ENCODE measurements at places on chromosomes 1 and 21.

GRCh38 chr1:64960731-64961130 lies 5.6 kb downstream of the JAK1 start:
- no peak for DNase-seq

GRCh38 chr1:184469396-184469795 lies 82.6 kb downstream of the C1orf21 start:
- DNase-seq: no peak

GRCh38 chr1:67766141-67766978 lies 66.9 kb downstream of the GNG12 start:
- no peak for DNase-seq

GRCh38 chr1:119115311-119115710 lies 25.1 kb downstream of the WARS2 start:
- DNase-seq: no peak

GRCh38 chr1:100073531-100073930 lies 59.2 kb downstream of the SASS6 start:
- no peak for DNase-seq

- peak; percentile 12 for DNase-seq
Observed at GRCh38 chr1:241639623-241640148, 483 bp downstream of the CHML start.

GRCh38 chr1:232956081-232956480 lies 5.7 kb downstream of the NTPCR start:
- DNase-seq: no peak

GRCh38 chr1:56758794-56759193 lies 60.4 kb downstream of the FYB2 start:
- no peak for DNase-seq

DNA sequence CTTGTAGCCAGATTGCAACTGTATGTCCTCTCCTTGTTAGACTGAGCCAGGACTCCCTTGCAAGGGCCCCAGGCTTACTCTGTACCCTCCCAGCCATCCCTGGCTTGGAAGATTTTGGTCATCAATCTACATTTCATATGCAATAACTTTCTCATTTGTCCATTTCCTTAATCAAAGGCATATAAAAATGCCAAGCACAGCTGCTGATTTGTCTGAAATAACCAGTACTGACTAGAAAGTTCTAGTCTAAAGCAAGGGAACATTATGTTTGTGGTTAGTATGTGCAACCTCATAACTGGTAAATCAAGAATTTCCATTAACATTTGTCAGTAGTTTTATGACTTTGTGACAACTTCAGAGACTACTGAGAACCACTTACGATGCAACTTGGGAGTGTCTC lies 370.2 kb downstream of the ST6GALNAC3 start:
- DNase-seq: no peak

GRCh38 chr1:85465099-85465785 lies at the start of gene DDAH1:
TSS of gene DDAH1 (minus strand) at chr1:85465159. CDS start at chr1:85465045, 114 bp downstream.
- no peak for DNase-seq

GRCh38 chr1:109373126-109373525 lies 24.6 kb downstream of the SORT1 start:
- no peak for DNase-seq

DNA sequence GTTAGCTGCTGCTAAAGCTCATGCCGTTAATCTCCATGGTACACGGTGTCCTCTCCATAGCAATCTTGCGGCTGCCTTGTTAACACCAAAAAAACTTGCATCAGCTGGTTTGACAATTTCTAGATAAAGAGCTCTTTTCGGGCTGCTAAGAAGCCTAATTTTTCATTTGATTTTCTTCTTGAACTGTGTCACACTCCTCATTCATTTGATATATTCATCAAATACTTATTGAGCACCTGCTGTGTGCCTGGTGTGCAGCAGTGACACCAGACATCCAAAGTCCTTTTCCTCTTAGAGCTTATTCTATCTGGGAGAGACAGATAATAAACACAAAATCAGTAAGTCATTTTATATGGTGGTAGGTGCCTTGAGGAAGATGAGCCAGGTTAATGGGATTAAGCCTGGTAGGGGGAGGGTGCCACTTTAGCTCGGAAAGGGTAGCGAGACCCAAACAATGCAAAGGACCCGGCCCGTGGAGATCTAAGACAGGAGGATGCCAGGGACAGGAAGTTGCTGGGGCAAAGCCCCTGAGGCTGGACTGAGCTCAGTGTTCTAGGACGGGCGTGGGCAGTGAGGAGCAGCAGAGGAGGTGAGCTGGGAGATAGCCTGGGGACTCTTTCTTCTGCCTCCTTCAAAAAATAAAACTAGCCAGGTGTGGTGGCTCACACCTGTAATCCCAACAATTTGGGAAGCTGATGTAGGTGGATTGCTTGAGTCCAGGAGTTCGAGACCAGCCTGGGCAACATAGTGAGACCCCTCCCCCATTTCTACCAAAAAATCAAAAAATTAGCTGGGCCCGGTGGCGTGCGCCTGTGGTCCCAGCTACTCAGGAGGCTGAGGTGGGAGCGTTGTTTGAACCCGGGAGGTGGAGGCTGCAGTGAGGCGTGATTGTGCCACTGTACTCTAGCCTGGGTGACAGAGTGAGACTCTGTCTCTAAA lies 50.7 kb upstream of the LGALS8 start:
- no peak for DNase-seq

GRCh38 chr1:70966018-70966638 lies 81.5 kb downstream of the PTGER3 start:
- no peak for DNase-seq

DNA sequence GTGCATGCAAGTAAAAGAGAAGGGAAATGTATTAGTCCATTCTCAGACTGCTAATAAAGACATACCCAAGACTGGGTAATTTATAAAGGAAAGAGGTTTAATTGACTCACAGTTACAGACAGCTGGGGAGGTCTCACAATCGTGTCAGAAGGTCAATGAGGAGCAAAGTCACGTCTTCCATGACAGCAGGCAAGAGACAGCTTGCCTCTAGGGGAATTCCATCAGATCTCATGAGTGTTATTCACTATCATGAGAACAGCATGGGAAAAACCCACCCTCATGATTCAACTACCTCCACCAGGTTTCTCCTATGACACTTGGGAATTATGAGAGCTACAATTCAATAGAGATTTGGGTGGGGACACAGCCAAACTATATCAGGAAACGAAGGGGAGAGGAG lies 8.1 kb downstream of the KRTAP21-3 start:
- no peak for DNase-seq

DNA sequence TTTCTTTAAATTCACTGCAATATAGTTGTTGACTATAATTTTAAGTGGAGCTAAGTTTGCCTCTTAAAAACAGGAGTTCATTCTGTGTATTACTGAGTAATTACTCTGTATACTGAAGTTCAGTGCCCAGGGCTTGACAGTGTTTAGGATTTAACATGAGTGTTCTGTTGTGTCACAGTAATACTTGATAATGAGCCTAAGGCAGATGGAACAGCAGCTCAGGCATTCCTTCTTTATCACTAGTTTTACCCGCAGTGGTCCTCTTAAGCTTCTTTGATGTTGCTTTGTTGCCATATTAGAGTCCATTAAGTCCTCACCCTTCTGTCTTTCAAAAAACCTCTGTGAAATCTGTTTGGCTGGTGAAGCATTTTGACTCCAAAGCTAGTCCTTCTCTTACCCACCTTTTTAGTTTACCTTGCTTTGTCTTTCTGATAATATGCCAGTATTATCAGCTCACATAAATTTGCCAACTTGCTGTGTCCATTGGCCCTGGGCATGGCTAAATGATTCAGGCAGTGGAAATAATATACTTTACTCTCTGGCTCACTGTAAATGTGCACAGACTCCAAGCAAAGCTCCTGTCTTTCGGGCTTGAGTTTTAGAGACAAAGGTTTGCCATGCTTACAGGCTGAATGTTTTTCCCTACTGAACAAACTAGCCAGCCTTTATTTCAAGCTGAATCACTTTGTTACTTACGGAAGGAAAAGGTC lies 17.7 kb downstream of the HIPK1 start:
- no peak for DNase-seq

- DNase-seq: no peak
Observed at GRCh38 chr1:150477733-150478132, 9.5 kb upstream of the TARS2 start.

DNA sequence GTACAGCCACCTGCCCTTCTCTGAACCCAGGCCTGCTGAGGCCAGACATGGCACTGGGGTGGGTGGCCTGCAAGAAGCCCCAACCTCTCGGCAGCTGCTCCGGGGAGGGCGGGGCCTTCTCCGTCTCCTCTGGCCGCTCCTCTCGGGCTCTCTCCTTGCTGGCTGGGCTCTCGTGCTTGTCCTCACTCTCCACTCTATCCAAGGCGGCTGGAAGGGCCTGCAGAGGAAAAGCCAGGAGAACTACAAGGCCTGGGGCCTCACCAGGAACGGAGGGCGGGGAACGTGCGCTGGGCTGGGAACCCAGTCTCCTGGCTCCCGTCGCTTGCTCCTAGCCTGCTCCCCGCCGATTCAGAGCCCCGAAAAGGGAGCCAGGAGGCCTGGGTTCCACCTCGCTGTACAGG lies 59.1 kb downstream of the CHD5 start:
- no peak for DNase-seq

DNA sequence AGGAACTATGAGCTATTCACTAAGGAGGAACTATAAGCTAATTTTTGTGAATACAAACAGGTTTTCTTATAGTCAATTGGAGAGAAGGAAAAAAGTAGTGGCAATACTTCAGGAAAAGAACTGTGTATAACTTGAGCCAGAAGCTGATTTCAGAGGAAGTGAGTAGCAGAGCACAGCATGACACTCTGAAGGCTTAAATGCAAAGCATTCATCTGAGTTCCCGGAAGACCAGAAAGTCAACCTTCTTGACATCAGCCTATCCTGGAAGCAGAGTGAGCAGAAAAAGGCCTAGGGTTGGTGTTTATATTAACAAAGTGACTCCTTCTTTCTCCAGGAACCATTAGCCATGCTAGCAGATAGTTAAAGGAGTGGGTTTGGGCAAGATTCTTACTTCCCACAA lies 545.2 kb downstream of the MRPL39 start:
- DNase-seq: no peak

GRCh38 chr1:203888807-203889251 lies 27.4 kb downstream of the SNRPE start:
- no peak for DNase-seq

DNA sequence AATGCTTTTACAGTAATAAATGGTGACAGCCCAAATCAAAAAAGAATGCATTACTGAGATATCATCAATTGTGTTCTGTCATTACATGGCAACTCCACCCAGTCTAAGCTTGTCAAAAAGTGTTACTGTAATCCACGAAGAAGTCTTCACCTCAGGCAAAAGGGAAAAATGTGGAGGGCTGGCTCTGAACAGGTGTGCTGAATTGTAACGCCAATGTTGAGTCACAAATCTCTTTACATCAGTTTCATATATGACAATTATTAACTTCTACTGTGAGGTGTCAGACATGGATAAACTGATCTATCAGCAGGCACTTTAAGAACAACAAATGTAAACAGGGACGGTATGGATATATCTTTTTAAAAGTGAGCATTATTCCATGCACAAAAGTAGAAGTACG lies 98.5 kb upstream of the DMRTA2 start:
- DNase-seq: no peak

DNA sequence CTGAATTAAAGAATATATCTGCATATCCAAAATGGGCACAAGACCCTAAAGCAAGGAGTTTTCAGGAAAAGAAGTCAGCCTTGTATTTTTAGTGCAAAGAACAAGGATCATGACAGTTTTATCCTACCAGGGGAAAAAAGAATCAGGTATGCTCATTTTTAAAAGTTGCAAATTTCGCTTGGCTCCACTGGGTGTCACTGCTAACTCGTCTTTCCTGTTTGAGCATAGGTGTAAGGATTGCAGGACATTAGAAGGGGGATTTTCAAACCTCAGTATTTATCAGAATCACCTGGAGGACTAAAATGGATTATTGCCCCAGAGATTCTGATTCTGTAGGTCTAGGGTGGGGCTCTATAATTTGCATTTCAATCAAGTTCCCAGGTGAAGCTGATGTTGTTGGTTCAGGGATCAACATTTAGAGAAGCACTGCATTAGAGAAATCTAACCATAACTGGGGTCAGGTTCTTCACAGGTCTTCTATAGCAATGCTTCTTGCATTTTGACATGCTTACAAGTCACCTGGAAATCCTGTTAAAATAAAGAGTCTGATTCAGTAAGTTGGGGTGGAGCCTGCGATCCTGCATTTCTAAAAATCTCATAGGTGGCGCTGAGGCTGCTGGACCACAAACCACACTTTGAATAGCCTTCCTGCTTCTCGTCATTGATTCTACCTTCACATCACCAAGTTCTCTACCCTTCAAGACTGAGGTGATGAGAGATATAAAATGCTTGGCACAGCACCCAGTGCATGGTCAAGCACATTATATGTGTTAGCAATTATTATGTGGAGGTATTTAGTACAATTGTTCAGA lies 39.6 kb downstream of the NUF2 start:
- DNase-seq: no peak

DNA sequence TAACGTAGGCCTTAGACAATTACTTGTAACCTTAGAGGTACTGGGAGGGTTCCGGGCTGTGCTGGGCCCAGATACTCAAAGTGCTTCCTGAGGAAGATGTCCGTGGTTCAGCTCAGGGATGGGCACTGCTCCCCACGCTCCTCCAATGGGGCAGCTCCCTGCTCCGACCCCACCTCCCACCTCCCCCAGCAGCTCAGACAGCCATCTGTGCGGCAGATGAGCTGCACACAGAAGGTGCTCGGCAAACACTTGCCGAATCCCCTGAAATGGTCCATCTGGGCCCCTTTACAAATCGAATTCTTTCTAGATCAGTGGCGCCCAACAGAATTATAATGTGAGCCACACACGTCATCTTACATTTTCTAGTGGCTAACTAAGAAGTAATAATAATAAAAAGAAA lies 242.4 kb upstream of the RAB4A start:
- DNase-seq: no peak

DNA sequence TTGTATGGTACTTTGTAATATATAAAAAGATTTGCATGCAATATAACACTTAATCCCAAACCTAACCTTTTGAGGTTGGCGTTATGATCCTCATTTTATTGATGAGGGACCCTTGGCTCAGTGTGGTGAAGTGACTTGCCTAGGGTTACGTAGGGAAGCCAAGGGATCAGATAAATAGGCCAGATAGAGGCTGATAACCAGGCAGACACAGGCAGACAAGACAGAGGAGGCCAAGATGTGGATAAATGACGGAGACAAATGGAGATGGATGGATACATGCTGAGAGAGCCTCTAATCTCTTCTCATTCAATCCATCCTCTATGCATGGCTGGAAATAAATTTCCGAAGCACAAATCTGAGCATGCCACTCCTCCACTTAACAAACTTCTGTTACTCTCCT lies 136.9 kb upstream of the SPATA6 start:
- DNase-seq: no peak

DNA sequence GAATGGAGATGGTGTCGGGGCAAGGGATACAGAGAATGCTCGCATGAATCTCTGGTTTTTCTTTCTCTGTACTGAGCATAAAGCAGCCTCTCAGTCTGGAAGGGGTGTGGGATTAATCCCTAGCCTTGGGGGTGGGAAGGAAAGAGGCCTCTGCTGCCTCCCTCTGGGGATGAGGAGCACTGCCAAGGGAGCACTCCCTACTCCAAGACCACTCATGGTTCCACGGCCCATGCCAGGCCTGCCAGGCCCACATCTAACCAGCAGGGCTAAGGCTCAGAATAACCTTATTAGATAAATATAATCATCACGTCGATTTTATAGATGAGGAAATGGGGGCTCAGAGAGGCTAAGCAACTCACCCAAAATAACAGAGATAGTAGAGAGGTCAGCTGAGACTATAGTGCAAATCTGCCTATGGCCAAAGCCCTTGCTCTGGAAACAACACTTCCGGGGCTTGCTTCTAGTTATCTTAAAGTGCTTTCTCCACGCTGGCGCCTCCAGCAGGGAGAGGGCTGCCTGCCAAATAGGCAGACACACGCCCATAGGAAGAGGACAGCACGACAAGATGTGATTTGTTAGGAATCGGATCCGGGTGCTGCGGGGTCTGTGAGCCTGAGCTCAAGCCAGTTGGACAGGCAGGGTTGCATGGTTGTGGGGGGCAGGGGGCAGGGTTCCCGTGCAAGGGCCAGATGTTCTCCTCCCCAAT lies 522 bp downstream of the TEX35 start:
- no peak for DNase-seq
